ENCODE measurements at places on chromosomes 16 and 17.

DNA sequence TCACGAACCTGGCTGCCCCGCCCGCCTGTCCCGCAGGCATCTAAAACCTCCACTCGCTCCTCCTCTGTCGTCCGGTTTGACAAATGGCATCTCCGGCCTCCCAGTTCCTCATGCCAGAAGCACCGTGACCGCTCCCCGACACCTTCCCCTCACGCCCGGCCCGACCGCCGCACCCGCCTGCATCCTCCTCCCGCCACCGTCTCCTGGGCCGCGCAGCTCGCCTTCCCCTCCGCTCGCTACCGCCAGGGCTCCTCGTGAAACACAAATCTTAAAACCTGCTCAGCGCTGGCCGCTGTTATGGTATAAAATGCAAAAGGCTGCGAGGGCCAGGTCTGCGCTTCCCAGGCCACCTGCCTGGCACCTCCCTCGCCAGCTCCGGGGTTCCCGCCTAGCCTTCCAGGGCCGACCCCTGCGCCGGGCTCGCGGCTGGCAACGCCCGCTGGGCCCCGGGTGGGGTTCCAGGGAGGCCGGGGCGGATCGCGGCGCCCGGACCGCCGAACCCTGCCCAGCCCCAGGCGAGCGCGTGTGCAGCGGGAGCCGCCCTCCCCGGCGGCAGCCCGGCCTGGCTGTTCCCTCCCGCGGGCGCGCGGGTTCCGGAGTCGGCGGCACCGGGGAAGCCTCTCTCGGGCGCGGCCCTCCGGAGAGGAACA lies 488 bp downstream of the SPSB3 start:
- DNase-seq: no peak

GRCh38 chr17:17053446-17054379 lies 11.5 kb downstream of the MPRIP start:
- DNase-seq: no peak

- no peak for DNase-seq
These were observed 312.0 kb upstream of the CA10 start for GRCh38 chr17:52470553-52470952.

- DNase-seq: no peak
These were observed 84.2 kb downstream of the KCNJ12 start for GRCh38 chr17:21460358-21460757.

DNA sequence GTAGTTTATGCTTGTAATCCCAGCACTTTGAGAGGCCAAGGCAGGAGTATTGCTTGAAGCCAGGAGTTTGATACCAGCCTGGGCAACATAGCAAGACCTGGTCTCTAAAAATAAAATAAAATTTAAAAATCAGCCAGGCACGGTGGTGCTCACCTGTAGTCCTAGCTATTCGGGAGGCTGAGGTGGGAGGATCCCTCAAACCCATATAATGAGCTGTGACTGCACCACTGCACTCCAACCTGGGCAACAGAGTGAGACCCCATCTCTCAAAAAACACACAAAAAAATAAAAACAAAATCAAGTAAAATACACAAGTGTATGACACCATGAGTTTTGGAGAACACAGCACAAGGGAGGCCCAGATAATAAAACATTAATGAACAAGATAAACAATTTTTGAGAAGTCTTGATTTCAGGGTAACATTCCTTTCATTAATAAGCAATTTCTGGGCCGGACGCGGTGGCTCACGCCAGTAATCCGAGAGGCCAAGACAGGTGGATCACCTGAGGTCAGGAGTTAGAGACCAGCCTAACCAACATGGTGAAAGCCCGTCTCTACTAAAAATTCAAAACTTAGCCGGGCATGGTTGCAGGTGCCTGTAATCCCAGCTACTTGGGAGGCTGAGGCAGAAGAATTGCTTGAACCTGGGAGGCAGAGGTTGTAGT lies 17.9 kb downstream of the PRPSAP1 start:
- no peak for DNase-seq

GRCh38 chr16:17296431-17296830 lies 174.3 kb downstream of the XYLT1 start:
- no peak for DNase-seq

All from GM04503 (cell line).